ENCODE measurements at places on chromosomes 6 and 20.

DNA sequence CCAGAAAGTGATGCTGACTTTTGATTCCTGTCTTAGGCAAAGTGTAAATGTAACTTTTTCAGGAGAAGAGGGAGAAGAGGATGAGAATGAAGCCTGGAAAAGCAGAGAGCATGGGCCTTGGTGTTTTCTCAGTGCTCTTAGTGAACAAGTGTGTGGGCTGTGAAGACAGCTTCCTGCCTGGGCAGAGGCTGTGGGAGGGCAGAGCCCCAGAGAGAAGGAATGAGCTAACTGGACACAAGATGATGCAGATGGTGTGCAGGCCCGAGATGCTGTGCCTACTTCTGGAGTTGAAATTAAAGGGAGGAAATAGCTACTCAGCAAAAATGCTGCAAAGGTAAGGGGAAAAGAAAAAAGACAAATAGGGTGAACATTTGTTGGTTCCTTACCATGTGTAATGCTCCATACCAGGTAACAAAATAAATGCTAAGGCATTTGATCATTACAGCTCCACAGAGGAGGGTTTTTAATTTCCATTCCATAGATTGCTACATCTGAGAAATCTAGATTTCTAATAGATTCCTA, 87.0 kb upstream of the CEP162 start:
- DNase-seq: no peak

- DNase-seq: no peak
Observed at GRCh38 chr6:43318011-43318410, 9.4 kb upstream of the CRIP3 start.

DNA sequence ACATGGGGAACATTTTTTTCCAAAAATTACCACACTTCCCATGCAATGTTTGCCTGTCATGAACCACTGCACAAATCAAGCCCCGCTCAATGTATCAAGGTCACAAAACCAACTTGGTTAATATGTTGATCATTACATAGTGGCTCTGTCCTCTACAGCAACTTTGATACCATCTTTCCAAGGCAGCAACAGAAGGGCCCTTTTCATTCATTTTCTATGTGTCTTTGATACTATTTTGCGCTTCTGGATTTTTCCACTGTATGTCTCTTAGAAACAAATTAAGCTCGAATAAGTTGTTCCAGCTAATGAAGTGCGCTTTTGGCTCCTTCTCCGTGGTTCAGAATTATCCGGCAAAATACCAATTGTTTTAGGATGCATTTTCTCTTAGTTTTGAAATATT, 1.5 kb downstream of the ZHX3 start:
- no peak for DNase-seq

GRCh38 chr6:3162565-3163247, 5.4 kb upstream of the TUBB2A start:
- DNase-seq: peak; percentile 90

DNA sequence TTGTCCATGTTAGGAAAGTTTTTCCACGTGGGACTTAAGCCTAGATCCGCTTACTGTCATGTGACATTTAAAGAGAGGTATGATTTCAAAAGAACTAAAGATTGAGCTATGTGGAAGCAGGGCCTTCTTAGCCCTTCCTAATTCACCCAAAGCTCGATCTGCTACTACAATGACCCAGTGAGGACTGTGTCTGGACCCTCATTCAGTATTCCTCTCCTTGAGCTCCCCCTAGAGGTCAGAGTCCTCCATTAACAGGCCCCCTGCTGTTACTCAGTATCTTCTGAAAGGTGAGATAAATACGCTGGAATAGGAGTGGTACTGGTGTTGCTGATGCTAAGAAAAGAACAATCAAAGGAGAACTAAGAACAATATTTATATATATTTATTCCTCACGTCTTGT, 414.0 kb downstream of the GJA1 start:
- DNase-seq: peak; percentile 66

- DNase-seq: no peak
Observed at GRCh38 chr6:105587349-105588122, 184.7 kb upstream of the PREP start.

DNA sequence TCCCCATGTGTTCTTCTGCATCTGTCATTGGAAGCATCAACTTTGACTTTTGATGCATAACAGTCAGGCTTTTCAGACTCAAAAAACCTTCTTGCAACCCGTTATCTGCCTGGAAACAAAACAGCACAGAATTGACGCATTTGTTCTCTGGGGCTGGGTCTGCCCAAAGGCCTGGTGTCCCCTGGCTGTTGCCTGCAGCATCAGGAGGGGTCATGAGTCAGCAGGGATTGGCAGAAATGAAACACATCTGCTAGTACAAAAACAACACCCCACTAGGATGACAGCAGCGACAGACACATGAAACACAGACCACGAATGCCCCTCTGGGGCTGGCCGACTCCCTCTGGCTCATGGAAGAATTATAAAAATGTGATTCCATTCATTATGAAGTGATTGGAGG, 157.6 kb upstream of the INSM1 start:
- DNase-seq: no peak

GRCh38 chr6:1596088-1596852, 13.4 kb upstream of the FOXC1 start:
- DNase-seq: peak; percentile 76

GRCh38 chr6:156154896-156155295, 622.3 kb upstream of the ARID1B start:
- no peak for DNase-seq

GRCh38 chr6:71523548-71523947, 234.9 kb downstream of the OGFRL1 start:
- no peak for DNase-seq

DNA sequence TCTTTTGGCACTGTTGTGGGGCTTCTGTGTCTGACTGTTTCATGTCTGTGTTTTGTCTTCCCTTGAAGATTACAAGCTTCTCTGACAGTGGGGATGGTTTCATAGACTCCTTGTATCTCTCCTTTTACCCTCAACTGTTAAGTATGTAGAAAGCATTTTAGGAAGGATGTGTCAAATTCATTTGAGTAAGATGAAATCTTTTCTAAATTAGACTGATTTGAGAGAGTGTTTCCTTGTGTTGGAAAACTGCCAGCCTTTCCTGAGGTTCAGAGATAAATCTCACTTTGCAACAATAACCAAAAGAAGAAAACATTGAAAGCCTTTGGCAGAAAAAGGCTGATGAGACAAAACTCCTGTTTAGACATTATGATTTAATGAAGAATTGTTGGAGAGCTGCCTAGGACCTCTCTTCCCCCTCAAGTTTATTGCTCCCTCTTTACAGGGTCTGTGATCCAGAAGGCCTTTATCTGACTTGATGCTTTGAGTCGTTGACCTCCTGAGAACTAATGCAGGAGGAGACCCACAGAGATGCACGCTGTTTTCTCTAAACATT, 68.3 kb downstream of the ANKS1A start:
- DNase-seq: no peak

DNA sequence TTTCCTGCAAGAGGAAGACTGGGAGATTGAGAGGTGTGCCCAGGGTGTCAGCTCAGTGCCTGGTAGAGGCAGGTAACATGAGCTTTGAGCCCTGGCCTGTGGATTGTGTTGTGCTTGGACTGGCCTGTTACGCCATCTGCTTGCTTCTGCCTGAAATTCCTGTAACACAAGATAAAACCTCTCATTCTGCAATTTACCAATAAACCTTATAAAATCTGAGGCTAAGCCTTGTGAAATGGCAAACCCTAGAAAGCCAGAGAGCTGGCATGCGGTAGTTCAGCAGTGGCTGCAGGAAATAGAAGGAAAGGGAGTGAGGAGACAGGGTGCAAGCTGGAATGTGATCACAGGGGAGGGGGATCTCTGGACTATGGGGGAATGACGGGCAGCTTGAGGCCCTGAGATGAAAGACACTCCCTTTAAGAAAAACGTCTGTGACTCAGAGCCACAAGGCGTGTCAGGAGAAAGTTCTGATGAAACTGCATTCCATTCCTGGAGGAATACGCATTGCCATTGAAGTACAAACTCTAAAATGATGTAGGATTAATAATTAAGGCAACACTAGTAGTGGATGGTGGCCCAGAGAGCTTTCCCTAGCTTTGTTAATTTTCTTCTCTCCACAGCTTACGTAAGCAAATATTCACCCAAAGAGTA, 26.3 kb upstream of the TFAP2A start:
- no peak for DNase-seq

DNA sequence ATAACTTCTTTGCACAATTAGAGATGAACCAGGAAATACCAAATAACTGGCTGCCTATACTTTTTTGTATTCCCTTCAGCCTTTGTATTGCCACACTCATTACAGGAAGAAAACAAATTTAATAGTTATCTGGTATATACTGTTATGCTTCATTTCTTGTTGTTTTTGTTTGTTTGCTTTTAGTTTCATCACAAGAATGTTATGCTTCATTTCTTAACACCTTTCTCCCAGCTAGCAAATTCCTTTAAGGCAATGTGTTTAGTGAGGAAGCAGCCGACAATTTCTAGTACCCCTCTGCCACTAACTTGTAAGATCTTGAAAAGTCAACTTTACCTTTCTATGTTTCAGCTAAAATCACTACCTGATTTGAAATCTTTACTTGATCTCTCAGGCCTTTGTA, 1.4 kb downstream of the NCOA6 start:
- DNase-seq: no peak

DNA sequence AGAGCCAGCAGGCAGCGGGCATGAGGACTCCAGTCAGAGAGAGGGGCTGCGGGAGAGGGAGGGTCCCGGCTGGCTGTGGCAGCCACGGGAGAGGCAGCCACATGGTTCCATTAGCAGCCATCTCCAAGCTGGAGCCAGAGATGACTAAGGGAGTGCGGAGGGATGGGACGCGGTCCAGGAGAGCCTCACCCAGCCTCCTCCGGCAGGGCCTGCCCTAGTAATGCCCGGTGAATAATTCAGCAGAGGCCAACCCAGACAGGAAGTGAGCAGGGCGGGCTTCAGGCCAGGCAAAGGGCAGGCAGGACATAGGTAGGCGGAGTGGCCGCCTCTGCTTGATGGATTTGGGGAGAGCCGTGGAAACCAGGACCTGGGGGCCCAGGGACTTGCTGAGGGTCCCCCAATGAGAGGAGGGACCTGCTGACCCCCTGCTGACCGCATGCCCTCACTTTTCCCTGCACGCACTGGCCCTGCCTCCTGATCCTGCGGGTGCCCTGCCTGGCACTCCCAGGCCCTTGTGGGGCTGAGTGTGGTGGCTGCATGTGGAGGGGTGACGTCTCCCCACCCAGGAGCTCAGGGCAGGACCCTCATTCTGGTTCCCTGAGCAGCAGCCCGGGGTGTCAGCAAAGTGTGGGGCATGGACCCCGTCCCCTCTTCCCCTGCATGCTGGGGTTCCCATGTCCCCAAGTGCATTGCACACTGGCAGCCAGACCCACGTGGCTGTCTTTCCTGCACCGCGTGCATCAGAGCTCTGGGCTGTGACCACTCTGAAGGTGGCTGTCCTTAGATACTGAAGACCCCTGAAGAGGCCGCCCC, 51.8 kb upstream of the SLCO4A1 start:
- no peak for DNase-seq

DNA sequence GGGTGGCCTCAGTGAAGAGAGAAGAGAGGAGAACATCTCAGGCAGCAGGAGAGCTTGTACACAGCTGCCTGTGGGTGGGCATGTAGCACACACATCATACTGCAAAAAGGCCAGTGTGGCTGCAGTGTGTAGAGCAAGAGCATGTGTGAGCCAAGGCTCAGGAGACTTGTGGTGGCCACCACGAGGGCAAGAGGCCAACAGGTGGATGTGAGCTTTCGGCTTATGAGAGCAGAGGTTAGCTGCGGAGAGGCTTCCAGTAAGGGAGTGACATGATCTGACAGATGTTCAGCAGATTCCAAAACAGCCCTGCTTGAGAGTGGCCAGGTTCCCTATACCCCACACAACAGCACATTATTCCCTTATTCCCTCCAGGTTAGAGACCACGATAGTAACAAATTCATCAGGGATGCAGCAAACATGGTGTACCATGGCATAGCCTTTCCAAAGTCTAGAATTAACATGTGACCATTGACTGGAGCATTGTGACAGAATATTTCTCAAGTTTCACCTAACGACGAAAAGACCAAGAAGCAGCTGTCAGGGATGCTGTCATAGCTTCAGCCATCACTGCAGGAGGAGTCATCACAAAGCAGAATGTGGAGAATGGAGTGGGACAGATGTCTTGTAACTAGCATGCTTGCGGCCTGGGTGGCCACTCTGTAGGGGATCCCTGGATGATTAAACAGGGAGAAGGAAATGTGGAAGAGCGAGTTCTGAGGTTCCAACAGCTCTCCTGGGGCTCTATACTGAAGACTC, 23.1 kb downstream of the HM13 start:
- DNase-seq: no peak

DNA sequence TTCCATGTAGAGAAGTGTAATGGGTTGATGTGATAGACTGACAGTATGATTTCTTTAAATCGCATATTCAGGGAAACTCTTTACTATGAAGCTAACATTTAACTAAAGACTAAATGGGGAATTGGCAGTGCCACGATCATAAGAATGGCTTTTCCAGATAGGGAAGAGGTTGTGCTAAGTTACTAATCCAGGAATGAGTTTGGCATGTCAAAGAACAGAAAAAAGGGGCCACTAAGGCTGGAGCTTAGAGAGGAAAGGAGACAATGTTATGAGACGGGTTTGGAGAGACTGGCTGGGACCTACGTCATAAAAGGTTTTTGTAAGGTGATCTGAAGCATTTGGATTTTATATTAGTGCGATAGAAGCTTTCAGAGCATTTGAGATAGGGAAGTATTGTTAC, 40.6 kb downstream of the SENP6 start:
- DNase-seq: no peak

GRCh38 chr6:160477901-160478300, 129.7 kb downstream of the SLC22A3 start:
- no peak for DNase-seq

GRCh38 chr6:116034327-116034726, 26.4 kb downstream of the FRK start:
- no peak for DNase-seq

GRCh38 chr6:23420659-23421350, 705.2 kb upstream of the NRSN1 start:
- DNase-seq: no peak

DNA sequence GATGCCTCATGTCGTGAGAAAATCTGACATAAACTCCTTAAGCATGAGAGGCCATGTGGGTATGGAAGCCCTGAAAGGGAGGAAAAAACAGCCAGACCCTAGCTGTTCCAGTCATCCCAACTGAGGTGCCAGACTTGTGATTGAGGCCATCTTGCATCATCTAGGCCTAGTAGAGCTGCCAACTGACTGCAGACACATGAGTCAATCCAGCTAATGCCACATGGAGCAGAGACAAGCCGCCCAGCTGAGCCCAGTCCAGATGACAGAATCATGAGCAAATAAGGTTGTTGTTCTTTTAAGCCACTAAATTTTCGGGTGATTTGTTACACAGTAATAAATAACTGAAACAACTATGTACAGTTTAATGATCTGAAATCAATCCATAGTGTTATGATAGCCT, 680.9 kb downstream of the MAFB start:
- DNase-seq: no peak

- no peak for DNase-seq
Observed at GRCh38 chr6:152353440-152353839, 283.7 kb downstream of the SYNE1 start.

DNA sequence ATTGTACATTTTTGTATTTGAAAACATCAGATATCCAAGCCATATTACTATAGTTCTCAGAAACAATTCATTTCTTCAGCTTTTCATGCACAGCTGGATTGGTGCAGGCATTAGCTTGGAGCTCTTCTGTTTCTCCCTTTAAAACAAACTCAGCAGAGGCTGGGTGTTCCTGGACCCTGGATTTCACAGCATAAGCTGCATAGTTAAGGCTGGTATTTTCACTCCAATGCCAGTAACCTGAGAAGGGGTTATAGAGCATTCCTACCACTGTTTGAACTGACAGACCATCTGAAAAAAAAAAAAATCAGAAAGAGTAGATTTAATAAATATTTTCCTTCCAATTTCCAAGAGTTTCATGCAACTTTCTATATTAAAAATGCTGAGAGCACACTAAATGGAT, 20.1 kb upstream of the FAXC start:
- DNase-seq: no peak

- DNase-seq: no peak
Observed at GRCh38 chr6:6596529-6597328, 8.2 kb downstream of the LY86 start.
